Thoracic aorta endothelial cell (primary cell): ENCODE measurements at places on chromosomes 4 and X. TPM values are rescaled to one million over a fixed set of nuclear protein-coding genes. Genes with fewer than 3 reads are reported as not detected.

The EXOC1L gene
- not detected in 2 replicates for total RNA-seq

The WDR1 gene
- 447 and 469 TPM in 2 replicates for total RNA-seq

The TLR10 gene
- not detected in 2 replicates for total RNA-seq

The HPF1 gene
- 43.6 and 55.9 TPM in 2 replicates for total RNA-seq
